ENCODE measurements at places on chromosomes 2 and 18.

DNA sequence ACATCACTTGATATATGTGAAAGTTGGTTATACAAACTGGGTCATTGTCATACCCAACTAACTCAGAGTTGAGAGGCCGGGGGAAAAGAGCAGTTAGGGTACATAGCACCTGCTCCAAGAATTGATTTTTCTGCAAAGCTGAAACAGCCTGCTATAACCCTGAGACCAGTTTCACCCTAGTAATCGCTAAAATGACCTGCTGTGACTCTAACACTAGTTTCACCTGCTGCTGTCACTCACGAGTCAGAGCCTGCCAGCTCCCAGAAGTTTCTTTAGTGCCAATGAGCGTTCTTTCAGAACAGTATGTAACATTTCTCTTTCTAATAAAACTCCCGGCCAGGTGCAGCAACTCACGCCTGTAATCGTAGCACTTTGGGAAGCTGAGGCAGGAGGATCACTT, 28.0 kb downstream of the SRSF7 start:
- no peak for DNase-seq

- no peak for DNase-seq
These were observed 36.5 kb downstream of the EFR3B start for GRCh38 chr2:25078170-25079049.

DNA sequence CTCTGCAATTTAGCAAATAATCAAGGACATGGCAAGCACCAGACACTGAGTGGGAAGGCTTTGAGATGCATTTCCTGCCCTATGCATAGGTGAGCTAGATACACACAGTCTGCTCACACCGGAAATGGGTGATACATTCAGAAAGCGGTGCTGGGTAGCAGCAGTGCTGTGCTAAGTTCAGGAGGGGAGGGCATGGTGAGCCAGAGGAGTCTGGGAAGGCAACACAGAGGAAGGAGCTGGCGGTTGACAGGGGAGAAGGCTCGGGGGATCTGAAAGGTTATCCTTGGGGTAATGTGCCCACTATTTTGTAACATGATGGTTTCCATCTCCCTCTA, 57.4 kb upstream of the EPAS1 start:
- DNase-seq, result no peak

- no peak for DNase-seq
These were observed 84.7 kb upstream of the ST6GAL2 start for GRCh38 chr2:106970471-106971261.

- peak; percentile 71 for DNase-seq
These were observed 7.7 kb downstream of the IGFBP5 start for GRCh38 chr2:216687646-216688045.

GRCh38 chr2:43448011-43448821, 147.6 kb downstream of the THADA start:
- no peak for DNase-seq

- DNase-seq, result no peak
These were observed 185.2 kb downstream of the SOX11 start for GRCh38 chr2:5877360-5877759.

DNA sequence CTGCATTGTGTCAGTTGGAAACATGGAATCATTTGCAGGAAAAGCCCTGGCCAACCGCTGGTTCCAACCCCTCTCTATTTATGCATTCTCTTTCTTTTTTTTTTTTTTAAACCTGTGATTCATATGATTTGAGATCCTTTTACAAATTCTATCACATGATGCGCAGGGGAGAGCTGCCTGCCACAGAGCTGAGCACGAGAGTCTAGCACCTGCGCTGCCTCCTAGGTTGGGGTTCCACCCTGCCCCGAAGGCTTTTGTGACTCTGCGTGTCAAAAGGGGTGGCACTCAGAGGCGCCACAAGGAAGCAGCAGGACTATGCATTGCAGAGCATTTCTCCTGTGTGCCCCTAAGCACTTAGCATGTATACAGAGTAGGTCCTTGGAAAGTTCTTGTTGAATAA, 17.3 kb upstream of the ESPNL start:
- DNase-seq, result no peak

- DNase-seq, result no peak
These were observed 26.1 kb downstream of the KIF5C start for GRCh38 chr2:148901142-148901541.

- DNase-seq, result no peak
These were observed 147.2 kb downstream of the PKP4 start for GRCh38 chr2:158603986-158604385.

GRCh38 chr2:96198921-96199320, 9.7 kb downstream of the STARD7 start:
- DNase-seq, result no peak

GRCh38 chr2:73908689-73909652, 16.2 kb downstream of the ACTG2 start:
- DNase-seq, result no peak

GRCh38 chr2:152925547-152926448, 207.4 kb downstream of the ARL6IP6 start:
- DNase-seq, result peak; percentile 43

DNA sequence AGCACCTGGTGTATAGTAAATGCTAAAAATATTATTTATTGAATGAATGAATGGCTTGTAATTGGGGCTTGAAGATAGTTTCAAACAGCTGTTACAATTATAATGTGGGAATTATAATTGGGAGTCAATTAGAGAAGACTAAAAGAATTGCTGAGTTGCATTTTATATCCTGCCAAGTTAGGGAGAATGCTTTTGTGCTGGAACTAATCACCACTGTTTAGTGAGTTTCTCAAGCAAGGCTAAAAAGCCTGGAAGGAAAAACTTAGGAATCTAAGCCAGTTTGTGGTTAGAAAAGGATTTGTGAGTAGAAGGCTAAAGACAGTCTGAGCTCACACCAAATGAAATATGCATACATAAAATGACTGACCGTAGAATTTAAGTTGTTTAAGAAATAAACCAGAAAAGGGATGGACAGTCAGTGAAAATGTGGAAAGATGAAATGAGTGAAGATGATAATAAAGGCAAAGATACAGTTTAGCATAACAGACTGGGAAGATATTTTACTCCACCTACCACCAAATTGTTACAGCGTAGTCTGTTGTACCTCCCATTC, 647.7 kb upstream of the FSHR start:
- no peak for DNase-seq

DNA sequence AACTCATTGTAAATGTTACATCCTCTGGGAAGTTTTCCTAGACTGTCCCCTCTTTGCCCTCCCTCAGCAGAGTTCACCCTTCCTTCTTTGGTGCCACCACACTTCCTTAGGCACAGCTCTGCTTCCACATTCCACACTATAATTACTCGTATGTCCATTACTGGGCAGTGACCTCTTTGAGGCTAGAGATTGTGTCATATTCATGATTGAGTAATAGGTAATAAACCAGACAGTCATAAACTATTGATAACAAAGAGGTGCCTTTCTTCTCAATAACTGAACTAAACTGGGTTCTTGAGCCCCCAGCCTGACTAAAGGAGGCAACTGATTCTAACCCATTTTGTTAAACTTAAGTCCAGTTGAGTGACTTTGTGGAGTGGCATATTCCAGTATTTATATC, 28.3 kb downstream of the MYO3B start:
- DNase-seq, result peak; percentile 29

GRCh38 chr2:164205347-164205746, 415.9 kb downstream of the GRB14 start:
- no peak for DNase-seq

- no peak for DNase-seq
These were observed 123.1 kb downstream of the ARHGAP15 start for GRCh38 chr2:143252138-143252907.

DNA sequence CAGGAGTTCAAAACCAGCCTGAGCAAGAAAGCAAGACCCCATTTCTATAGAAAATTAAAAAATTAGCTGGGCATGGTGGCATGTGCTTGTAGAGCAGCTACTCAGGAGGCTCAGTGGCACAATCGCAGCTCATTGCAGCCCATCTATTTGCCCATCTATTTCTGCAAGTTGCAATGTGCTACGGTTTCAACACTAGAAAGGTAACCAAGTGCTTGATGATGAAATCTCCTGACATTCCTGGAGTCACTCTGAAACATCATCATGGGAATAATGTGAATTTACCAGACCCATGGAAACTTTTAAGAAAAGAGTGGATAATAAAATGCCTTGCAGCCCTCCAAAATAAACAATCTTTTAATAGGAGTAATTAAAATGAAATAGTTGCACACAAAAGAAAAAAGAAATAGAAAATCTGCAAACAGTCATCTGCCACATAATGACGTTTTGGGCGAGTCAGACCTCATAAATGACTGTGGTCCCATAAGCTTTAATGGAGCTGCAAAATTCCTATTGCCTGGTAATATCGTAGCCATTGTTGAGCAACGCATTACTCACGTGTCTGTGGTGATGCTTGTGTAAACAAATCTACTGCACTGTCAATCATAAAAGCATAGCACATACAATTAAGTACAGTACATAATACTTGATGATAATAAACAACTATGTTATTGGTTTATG, 46.6 kb upstream of the AMMECR1L start:
- DNase-seq, result no peak

GRCh38 chr2:52510432-52510831, 1257.2 kb upstream of the CHAC2 start:
- DNase-seq, result no peak

GRCh38 chr2:46270384-46270783, 26.8 kb upstream of the EPAS1 start:
- DNase-seq, result no peak

DNA sequence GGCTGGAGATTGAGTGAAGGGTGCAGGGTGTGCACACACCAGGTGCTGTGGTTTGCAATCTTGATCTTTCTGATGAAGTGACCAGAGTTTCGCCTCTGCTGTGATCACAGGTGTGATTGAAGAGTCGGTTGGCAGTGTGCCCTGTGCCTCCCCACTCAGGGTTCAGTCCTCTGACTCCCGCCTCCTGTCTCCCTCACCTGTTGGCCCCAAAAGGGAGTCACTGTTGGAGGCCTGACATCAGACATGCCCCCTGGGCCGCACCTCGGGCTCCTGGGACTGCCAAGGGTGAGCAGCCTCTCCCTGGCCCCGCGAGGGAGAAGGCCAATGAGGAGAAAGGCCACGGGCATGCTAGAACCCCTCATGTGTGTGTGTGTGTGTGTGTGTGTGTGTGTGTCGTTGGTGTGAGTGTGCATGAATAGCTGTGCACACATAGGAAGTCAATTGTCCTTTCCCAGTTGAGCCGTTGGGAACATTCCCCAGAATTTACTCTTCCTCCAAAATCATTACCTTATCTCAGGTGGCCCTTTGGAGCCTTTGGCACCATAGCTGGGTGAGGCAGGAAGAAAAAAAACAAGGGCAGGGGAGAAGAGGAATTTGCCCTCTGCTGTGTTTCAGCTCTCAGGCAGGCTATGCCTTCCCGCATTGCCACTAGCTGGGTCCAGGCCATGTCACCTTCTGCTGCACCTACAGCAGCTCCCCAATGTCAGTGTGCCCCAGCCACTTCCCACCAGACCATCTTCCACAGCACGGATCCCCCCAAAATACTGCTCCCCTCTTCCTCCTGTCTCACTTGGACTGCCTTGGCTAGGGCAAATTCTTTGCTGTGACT, 78.1 kb upstream of the LAPTM4A start:
- DNase-seq, result no peak

GRCh38 chr2:68320118-68320641, 431 bp upstream of the CNRIP1 start:
- no peak for DNase-seq

DNA sequence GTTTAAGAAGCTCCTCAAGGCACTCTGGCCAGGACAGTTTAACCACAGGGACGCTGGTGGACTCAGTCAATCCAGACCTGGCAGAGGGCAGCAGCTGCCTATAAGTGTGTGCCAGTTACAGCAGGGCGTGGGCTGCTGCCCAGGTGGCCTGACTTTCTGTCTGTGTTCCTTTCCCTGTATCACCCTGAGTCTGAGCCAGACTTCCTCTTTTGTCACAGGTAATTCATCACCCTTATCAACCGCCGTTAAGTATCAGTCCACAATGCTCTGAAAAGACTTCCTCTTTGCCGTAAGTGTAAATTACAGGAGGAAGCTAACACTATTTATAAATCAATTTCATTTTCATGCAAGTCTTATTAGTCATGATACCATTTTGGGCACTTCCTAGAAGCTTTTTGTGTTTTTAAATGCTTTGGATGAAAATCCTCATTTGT, 7.0 kb downstream of the LPIN1 start:
- DNase-seq, result no peak

DNA sequence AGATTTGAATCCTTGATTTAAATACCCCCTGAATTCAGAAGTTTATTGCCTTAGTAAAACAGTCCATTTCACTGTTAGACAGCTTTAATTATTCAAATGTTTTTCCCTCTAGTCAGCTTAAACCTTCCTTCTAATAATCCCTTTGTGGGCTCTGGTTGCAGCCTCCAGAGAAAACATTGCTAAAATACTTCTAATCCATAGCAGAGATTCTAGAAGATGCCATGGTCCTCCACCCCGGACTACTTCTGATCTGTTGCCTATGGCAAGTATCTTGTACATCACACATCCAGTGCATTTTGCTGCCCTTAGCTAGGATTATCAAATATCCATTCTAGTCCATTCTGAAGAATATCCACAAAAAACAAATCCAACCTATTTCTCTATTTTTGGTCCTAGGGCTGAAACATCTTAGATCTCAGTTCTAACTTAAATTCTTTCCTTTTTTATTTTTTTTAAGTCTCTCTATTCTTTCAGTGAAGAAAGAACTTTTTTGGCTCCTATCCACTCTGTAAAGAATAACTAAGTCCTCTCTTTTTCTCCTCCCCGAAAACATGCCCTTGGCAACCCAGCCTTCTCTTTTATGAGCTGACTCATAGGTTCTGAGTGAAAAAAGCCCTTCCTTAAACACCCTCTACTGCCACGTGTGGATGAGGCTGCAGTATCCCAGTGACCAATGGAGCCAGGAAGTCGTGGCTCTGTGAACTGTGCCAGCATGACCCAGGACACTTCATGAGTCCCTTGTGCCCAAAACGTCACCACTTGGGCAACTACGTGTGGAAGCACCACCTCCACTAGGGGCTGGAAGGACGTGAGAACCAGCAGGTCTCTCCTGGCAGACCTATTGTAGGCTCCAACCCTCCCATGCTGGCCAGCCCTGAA, 349.8 kb downstream of the TNS1 start:
- no peak for DNase-seq

DNA sequence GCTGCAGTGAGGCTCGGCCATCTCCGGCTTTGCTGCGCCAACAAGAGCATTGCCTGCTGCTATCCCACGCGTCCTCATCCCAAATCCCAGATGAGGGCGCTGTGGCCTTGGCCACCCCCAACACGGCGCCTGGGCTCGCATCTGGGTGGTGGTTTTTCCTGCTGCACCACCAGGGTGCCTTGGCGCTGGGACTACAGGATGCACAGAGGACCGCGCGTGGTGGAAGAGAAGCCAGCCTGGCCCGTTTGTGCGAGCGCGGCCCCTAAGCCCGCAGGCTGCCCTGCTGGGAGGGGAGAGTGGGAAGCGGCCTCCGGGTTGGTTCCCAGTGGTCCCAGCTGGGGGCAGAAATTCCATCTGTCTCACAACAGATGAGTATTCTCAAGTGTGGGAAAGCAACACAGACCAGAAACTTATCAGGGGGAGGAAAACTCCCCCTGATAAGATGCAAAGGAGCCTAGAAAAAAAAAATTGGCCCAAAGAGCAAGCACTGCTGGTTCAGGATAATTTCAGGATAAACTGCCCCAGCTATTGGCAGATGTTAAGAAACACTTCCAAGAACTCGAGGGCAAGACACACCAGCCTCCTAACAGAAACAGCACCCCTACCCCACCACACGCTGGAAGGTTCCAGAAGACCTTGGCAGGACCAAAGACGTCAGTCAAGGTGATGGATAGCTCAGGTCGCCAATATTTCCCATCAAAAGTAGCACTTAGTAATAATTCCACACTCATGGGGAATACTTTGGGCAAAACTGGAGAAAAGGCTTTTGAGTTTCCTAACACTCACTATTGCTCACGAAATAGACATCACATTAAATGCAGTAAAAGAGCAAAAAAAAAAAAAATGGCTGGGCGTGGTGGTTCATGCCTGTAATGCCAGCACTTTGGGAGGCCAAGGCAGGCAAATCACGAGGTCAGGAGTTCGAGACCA, 152.1 kb downstream of the PXDN start:
- no peak for DNase-seq

Data from HuH-7 (cell line).